ENCODE measurements at places on chromosomes 13 and 19.

GRCh38 chr19:16003391-16003790 lies 54.6 kb downstream of the OR10H4 start:
- no peak for DNase-seq

GRCh38 chr13:51849145-51850101 lies 4.4 kb upstream of the TMEM272 start:
- DNase-seq: no peak

DNA sequence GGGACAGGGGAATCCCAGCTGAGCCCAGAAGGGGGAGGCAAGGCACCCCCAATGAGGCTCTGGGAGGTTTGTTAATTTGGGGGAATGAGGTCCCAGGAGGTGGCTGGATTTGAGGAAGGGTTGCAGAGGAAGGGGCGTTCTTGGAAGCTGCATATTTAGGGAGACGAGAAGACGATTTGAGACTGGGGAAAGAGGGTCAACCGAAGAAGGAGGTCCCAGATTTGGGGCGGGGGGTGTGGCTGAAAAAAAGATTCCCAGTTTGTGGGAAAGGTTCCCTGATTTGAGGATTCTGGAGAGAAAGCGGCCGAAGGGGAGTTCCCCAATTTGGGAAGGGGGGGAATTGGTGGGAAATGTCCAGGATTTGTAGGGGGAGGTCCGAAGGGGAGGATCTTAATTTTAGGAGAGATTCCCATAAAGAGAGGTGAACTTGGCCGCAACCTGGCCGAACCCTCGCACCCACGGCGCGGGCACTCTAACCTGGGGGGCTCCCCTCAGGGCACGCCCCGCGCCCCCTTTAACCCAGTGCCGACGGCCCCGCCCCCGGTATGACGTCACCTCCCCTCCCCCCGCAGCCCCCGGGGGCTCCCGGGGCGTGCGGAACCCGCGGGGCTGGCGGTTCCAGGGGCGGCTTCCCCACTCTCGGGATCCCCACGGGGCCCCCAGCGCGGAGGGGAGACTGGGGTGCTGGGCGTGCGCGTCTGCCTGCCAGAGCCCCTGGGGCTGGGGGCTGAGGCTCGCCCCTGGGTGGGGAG lies 1.2 kb downstream of the PTPRS start:
- no peak for DNase-seq

DNA sequence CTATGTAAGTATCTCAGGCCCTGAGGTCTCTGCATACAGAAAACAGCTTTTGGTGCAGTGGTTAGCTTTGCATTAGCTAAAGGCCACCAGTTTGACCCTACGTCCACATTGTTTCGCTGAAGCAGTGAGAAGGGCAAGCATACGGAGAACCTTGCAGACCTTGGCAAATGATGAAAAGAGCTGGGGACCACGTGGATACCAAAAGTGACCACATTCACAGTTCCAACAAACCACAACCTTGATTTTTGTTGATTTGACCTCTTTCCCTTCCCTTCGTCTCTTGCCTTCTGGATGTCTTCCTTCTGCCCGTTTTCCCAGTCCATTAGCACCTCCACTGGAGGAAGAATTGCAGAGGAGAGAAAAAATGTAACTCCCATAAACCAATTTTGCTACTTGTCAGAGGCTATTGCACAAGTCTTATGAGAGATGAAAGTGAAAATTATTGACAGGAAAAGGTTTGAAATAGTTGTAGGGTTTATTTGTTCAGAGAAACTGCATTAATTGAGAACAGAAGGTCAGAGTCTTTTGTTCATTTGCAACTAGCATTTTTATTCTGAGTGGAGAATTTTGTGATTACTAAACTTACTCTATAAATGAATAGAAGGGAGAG lies 293.9 kb upstream of the HTR2A start:
- no peak for DNase-seq

DNA sequence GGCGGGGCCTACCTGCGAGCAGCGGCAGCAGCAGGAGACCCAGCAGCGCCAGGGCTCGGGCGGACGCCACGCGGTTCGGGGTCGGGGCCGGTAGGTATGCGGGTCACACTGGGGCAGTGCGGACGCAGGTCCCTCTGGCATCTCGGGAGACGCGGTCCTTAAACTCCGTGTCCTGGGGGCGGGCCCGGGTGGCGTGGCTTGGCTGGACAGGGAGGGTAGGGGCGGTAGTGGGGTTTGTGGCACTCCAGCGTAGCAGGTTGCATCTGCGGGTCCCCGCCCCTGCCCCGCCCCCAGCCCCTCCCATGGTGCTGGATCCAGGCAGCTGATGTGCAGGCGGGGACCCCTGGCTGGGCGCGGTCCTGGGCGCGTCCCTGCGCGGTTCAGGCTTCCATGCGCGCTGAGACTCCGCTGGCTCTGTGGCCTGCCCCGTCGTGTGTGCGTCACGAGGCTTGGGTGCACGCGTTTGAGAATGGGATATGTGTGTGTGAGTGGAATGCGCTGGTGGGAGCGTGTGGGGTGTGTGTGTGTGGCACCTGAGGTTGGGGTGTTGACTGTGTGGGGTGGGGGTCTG lies 96.1 kb downstream of the WTIP start:
- DNase-seq: no peak

DNA sequence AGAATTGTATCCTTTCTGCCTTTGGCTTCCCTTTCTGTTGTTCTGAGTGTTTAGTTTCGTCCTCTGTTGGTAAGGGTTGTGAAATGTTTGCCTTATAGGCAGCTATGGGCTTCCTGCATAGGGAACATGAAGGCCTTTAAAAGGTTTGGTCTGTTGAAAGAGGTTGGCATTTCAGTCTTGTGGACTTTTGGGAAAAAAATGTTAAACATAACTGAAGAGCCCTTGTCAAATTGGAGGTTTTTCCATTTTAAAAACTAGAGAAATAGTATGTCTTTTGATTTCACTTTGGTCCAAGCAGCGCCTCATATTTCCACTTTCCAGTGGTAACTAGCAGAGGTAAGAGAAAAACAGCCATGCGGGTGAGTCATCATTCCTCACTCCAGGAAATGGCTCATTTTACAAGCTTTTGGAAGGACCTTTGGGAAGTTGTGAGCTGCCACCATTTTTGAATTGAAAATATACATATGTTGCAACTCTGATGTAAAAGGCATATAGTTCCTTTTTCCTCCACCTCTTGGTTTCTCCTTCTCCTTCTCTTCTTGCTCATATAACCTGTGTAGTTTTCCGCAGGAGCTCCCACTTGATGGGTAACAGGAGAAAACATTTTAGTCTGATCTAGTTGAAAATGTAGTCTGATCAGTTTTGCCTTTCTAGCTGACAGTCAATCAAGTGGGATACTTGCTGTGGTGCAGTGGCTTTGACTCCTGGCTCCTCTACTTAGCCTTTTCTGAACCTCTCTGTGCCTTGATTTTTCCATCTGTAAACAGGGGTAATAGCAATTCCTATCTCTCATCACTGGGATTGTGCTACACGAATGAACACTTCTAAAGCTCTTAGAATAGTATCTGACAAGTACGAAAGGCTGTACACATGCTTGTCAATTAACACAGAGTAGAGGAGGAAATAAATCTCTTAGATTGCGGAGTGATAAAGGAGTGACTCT lies 23.0 kb downstream of the GPC6 start:
- no peak for DNase-seq

- no peak for DNase-seq
These were observed 16.7 kb upstream of the PLPP2 start for GRCh38 chr19:307793-308420.

DNA sequence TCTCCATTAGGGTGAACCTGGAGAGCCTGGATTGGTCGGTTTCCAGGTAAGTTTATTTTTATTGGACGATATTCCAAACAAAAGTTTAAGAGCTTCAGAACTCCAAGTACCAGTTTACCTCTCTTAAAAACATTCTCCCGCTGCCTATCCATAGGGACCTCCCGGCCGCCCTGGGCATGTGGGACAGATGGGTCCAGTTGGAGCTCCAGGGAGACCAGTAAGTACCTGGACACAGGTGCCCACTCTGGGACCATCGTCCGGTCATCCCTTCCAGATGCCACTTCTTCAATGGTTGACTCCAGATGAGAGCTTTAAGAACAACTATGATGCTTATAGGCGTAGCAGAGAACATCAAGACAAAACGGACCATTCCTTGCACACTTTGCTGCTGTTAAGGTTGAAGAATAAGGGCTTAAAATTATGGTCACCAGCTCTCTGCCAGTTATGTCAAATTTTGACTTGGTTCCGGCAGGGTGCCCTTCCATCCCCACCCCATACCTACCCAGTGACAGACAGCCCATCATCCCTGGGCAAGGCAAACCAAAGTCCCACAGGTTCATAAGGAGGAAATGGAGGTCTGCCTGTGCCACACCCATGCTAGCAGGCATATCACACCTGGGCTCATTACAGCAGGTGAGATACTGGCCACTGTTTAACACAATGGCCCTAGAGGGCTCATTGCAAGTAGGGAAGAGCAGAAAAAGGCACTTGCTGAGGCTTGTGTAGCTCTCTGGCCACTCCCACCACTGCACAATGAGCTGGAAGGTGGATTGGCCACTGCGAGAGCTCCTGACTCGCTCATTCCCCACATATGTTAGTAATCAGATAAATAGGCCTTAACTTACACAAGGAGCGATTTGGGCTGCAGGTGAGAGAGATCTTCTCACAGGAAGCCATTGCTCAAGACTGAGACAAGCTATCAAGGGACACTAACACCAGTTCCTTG lies 123.6 kb downstream of the COL4A2 start:
- DNase-seq: no peak

- DNase-seq: no peak
These were observed 1290.4 kb upstream of the PCDH20 start for GRCh38 chr13:62706048-62706447.

- DNase-seq: no peak
These were observed 62.4 kb upstream of the RNF113B start for GRCh38 chr13:98239162-98240076.

DNA sequence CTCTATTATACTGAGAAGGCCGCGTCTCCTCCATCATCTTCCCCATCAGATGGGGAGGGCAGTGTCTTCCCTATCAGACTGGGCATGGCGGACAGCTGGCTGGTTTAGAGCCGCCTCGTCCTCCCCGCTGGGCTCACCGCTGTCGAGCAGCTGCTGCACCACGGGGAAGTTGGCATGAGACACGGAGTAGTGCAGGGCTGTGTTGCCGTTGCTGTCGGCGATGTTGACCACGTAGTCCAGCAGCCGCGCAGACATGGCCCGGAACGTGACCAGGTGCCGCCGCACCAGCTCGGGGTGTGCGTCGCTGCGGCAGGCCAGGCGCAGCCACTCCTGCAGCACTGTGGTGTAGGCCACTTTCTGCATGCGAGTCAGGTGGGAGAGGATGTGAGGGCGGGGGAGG lies 18.8 kb upstream of the SPC24 start:
- no peak for DNase-seq

GRCh38 chr13:105087945-105088344 lies 1447.5 kb downstream of the EFNB2 start:
- no peak for DNase-seq

All from stimulated activated CD8-positive, alpha-beta memory T cell treated with anti-CD3 and anti-CD28 coated beads, Interleukin-7, amount 100 ng/mL, for 1 hour (primary cell).